ENCODE measurements at places on chromosomes 1 and 21.
A peak's percentile ranks its signal among the peaks of the same experiment; 100 is the strongest.

DNA sequence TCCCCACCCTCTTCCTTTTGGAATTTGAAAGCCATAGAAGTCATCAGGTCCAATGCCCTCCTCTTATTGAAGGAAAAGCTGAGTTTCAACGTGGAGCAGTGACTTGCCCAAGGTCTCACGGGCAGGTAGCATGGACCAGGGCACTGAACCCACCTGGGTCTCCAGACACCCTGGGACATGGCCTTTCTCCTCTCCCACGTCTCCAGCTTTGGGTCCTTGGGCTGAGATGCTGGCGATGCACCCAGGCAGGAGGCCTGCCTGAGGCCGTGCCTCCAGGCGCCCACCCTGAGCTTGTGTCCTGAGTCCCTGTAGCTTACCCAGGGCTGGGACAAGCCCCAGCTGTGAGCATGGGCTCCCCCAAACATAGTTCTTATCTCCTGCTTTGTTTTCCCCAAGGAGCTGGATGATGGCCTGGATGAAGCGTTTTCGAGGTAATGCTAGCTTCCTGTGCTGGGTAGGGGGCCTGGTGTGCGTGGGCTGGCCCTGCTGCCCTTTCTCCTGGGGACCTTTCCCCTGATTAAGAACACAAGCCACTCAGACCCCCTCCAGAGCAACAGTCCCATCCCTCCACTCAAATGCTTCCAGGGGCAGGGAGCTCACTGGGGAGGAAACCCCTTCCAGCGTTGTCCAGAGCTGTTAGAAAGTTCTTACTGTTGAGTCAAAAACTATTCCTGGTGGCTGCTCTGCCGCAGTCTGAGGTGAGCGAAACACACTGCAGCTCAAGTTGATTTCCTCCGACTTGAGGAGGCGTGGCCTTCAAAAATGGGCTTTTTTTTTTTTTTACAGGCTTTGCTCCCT, 21.6 kb downstream of the LDLRAP1 start:
- no peak for DNase-seq

DNA sequence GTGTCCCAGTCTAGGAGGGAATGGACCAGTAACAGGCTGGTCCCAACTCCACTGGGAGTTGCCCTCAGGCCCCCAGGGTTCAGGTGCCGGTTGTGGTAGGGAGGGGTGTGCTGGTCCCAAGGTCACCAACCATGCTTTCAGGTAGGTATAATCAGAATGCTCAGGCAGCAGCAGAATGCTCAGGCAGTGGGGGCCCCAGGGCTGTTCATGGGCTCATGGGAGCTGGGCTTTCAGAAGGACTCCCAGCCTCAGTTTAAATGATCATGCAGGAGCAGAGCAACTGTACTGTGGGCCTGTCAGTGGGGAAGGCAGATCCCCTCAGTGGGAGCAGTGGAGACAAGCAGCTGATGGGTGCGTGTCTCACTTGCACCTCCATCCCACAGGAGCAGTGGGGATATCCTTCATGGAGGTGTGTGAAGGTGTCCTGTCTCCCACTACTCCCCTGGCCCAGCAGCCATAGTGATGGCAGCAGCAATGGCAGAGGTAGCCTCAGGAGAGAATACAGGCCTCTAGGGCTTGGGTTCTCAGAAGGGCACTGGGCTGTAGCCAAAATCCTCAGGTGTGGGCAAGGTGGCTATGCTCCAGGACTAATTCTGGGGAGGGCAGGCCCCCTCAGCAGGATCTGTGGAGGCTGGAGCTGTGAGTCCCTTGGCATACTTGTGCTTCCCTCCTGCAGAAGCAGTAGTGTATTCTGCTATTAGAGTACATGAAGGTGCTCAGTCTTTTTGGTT, 917.3 kb upstream of the B3GALT2 start:
- DNase-seq = no peak

- DNase-seq = no peak
Measured at GRCh38 chr1:80629304-80629837, 1171.4 kb upstream of the ADGRL2 start.

GRCh38 chr1:84996846-84997666, at the start of gene MCOLN2:
Gene MCOLN2 (minus strand): TSS chr1:84997113. CDS start chr1:84996872, 241 bp downstream.
- peak; percentile 90 for DNase-seq

DNA sequence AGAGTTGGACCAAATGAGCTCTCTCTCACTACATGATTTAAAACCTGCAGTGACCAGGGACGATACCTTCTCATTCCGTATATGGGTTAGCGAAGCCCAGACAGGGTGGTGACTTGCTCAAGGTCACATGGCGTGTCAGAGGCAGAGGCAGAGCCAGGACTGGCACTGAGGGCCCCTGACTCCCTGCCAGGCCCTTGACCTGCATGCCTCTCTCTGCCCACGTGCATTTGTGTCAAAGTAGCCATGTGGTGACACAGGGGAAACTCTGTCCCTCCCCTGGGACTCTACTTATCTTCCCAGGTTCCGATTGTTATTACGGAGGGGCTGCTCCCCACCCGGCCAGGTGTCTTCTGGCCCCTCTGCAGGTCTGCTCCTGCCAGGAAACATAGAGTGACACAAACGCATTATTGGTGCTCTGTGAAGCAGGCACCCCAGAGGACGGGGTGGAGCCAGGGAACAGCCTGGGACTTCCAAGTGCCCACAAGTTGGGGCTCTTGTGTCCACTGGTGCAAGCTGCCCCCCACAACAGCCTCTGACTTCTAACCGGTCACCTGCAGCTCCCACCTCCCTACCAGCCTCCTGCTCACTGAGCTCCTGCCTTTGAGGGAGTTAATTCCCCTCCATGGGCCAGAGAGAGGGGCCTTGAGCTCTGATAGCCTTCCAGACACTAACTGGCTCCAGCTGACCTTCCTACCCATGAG, 7.3 kb upstream of the TINAGL1 start:
- DNase-seq = no peak

GRCh38 chr1:236837897-236838296, 42.8 kb downstream of the MTR start:
- DNase-seq = no peak

GRCh38 chr1:43463479-43463878, 9.7 kb upstream of the HYI start:
- DNase-seq = no peak

DNA sequence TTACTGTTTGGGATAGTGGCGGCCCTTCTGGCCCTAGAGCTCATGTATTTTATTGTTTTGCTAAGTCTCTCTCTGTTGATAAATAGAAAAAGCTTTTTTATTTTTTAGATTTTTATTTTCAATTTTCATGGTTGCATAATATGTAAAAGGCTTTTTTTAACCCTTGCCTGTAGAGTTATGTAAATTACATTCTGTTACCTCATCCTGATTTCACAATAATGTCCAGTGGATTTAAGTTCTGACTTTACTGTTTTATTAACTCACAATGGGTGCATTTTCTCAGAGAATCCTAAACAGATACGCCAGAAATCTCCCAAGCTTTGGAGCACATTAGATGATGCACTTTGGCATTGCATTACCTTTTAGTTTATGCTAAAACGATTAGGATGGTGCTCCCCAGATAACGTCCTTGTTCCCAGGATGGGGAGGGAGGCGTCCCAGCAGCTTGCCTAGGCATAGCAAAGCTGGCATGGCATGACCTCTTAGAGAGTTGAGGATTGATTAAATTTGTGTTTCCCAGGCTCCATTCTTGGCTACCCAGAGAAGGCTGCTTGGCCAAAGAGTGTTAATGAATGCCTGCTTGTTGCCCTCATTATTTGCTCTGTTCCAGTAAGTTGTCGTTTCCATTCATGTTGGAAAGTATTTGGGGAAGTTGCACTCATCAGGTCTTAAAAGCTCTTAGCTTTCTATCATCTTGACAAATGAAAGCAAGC, 17.1 kb downstream of the UTP25 start:
- DNase-seq = no peak

DNA sequence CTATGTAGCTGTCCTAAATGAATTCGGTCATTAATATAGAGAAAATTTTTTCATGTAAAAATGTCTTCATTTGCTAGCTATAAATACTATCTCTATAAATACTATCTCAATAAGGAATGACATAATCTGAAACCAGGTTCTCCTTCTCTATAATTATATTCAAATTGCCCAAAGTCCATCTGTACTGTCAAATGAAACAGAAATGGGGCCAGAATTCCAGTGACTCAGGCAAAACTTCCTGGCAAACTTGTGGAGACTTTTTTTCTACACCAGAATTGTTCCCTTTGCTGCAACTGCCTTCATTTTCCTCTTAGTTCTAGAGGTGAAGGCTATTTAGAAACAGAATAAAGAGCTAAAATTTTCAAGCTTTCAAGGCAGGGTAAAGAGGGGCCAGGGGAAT, 152.5 kb downstream of the KCNH1 start:
- no peak for DNase-seq

GRCh38 chr1:150876119-150876454, 312 bp downstream of the ARNT start:
- peak; percentile 61 for DNase-seq

GRCh38 chr1:211133836-211134669, at the start of gene KCNH1:
Gene KCNH1 (minus strand): TSS chr1:211134148. CDS start chr1:211133945, 203 bp downstream.
- peak; percentile 94 for DNase-seq

DNA sequence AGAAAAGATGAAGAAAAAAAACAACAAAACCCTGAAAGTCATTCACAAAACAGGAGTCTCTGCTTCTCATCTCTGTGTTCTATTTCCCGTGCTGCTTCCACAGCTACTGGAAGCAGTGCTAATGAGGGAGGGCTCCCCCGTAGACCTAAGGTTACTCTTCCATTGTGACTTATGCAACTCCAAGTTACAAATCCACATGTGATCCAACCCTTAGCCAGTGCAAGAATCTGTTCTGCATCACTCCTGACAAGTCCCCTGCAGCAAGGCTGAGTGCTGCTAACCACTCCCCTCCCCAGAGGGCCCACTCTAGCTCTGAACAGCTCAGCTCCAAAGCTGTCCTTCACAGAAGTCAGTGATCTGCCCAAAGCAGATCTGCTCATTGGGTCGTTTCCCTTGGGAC, 10.3 kb downstream of the DNALI1 start:
- no peak for DNase-seq

- DNase-seq = no peak
Measured at GRCh38 chr1:80982831-80983230, 817.9 kb upstream of the ADGRL2 start.

DNA sequence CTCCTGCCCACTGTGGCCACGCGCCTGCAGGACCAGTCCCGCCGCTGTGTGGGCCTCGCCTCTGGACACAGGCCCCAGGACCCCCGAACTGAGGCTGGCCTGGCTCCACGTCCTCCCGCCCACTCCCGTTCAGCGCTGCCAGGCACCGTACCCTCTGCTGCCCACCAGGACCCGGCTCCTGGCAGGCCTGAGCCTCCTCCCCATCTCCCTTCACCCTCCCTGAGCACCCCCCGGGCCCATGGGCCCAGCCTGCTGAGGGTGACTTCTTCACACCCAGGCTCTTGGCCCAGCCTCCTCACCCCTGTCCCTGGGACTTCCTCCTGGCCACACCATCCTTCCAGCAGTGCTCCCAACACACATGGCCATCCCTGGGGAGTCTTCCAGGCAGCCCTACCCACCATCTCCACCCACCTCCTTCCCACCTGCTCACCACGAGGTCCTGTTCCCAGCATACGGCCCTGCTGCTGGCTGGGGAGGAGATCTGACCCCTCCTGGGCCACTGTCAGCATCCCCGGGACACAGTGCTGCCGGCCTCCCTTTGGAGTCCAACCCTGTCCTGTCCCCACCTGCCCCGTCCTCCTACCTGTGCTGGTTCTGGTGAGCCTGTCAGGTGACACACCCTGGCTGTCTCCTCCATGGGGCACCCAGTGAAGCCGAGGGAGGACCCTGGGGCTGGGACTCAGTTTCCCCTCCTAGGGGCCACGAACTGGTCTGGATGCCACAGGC, 53.7 kb downstream of the SLX9 start:
- no peak for DNase-seq

DNA sequence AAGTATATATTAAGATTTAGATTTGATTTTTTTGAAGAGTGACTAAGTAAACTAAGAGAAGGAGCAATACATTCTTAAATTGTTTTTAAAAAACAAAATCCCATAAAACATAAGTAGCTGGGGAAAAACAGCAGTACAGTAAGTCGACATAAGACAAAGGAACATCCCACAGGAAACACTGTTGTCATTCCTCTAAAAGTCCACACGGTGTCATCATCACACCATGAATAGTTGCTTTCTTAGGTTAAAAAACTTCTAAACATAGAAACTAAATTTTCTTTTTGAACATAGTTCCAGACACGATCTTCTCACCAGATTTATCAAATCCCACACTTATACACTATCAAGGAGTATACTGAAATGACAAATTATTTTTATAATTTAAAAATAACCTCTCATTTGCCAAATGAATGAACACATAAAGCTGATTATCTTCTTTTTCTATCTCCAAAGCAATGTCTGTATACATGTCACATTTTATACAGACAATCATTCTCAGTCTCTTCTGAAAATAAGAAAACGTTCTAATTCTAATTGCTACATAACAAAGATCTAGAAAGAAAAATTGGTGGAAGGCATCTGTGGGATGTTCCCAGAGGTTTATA, 15.8 kb downstream of the ODF2L start:
- DNase-seq = peak; percentile 41

- no peak for DNase-seq
Measured at GRCh38 chr1:239436286-239436685, 49.9 kb downstream of the CHRM3 start.

DNA sequence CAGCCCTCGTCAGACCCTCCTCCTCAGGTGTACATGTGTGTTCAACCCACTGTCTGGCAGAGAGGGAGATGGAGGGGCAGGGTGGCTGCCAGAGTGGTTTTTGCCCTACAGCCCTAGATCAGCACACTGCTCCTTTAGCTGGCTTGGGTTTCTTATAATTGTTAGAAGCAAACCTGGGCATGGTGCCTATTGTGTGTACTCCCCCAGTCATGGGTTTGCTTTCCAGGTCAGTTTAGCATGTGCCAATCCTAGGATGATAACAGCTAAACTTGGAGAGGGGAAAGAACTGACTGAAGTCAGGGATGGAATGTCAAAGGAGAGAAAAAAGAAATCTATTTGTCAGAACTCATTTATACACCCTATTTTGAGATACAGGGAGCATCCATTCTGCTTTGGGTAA, 63.3 kb downstream of the UCK2 start:
- DNase-seq = no peak

DNA sequence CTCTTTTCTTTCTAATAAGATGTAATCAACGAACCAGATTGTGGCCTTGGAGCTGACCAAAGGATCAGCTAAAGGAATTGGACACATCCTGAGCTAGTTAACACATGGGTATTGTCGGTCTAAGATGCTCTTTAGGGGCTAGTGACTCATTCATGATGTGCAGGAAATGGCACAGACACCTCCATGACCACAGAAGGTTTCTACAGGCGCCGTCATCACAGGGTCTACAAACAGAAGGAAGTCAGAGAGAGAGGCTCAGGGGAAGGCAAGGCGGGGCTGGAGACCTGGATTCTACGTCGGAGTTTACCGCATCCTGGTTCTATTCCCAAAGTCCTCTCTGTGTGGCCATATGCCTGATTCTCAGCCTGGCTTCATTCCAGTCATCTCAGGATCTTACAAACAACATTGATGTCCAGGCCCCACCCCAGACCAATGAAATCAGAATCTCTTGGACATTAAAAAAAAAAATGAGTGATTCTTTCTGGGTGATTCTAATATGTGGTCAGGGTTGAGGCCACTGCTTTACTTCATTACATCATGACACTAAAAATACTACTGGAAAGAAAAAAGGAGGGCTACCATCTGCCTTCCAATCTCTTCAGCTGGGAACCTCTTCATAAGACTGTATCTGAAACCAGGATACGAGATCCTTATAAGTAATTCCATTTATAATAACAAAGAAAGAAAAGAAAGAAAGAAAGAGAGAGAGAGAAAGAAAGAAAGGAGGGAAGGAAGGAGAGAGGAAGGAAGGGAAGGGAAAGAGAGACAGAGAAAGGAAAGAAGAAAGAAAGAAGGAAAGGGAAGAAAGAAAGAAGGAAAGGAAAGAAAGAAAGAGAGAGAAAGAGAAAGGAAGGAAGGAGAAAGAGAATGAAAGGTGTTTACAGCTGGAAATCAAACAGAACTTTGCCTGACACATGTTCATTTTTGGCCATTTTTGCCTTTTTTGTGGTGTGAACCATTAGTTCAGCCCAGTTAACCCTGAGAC, 11.6 kb upstream of the KCNJ15 start:
- DNase-seq = peak; percentile 57

GRCh38 chr1:229264068-229264467, 6.8 kb upstream of the RAB4A start:
- no peak for DNase-seq

Measured in AG08396 (cell line).